ENCODE measurements at places on chromosomes 3 and 15. TPM values are rescaled to one million over a fixed set of nuclear protein-coding genes. Genes with fewer than 3 reads are reported as not detected.

Gene SI
- not detected for total RNA-seq

Gene PCOLCE2
- 9.6 TPM for total RNA-seq

Gene MSL2
- total RNA-seq, result 9.3 TPM

Gene GCNT3
- total RNA-seq, result not detected

Gene ATXN7
- 12.9 TPM for total RNA-seq

Gene LRRIQ4
- total RNA-seq, result not detected
